ENCODE measurements at places on chromosomes 3 and 15. TPM values are rescaled to one million over a fixed set of nuclear protein-coding genes. Genes with fewer than 3 reads are reported as not detected.

DNA sequence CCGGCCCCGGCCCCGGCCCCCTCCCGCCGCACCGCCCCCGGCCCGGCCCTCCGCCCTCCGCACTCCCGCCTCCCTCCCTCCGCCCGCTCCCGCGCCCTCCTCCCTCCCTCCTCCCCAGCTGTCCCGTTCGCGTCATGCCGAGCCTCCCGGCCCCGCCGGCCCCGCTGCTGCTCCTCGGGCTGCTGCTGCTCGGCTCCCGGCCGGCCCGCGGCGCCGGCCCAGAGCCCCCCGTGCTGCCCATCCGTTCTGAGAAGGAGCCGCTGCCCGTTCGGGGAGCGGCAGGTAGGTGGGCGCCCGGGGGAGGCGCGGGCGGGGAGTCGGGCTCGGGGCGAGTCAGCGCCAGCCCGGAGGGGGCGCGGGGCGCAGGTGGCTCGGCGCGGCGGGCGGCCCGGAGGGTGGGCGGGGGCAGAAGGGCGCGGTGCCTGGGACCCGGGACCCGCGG is 352 bp downstream of the CHRD start:
- DNase-seq, result peak; percentile 85

The TRIM59 gene
- 2.6 TPM for polyA plus RNA-seq

- no peak for DNase-seq
Measured at GRCh38 chr3:179981646-179982045, 55.1 kb downstream of the PEX5L start.

The SPINT1 gene
- polyA plus RNA-seq, result 2.0 TPM

- no peak for DNase-seq
Measured at GRCh38 chr3:71423151-71423906, 160.2 kb downstream of the FOXP1 start.

The IRAK2 gene
- 2.3 TPM for polyA plus RNA-seq

DNA sequence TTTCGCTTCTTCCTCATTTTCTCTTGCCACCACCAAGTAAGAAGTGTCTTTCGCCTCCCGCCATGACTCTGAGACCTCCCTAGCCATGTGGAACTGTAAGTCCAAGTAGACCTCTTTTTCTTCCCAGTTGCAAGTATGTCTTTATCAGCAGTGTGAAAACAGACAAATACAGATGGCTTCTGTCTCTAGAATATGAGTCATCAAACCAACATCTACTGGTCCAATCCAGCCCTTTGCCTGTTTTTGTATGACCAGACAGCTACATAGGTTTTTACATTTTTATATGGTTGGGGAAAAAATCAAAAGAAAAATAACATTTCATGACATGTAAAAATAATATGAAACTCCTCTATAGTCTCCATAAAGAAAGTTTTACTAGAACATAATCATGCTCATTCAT is 118.7 kb upstream of the PTPRG start:
- DNase-seq, result no peak

The CTXN2 gene
- polyA plus RNA-seq, result not detected

All from ovary (tissue), 10 donors.